ENCODE measurements at places on chromosomes 1 and 21. TPM values are rescaled to one million over a fixed set of nuclear protein-coding genes. Genes with fewer than 3 reads are reported as not detected.

- no peak overlapping the region for H3K27ac ChIP-seq
- no peak for DNase-seq
- no peaks in the 10 kb centered on the region for H3K4me1 ChIP-seq
- H3K27me3 ChIP-seq, result no peaks in the 10 kb centered on the region
- no peaks in the 10 kb centered on the region for H3K36me3 ChIP-seq
Observed at GRCh38 chr21:28669321-28669720, 323.4 kb downstream of the LTN1 start.

GRCh38 chr1:230043081-230043480 is 24.0 kb upstream of the GALNT2 start:
- H3K4me1 ChIP-seq, result no peaks in the 10 kb centered on the region
- no peak for DNase-seq
- no peak overlapping the region for H3K27ac ChIP-seq
- H3K27me3 ChIP-seq, result no peaks in the 10 kb centered on the region

- H3K4me1 ChIP-seq, result no peaks in the 10 kb centered on the region
- H3K27ac ChIP-seq, result no peak overlapping the region
- H3K4me3 ChIP-seq, result no peak overlapping the region
- no peak for DNase-seq
- no peaks in the 10 kb centered on the region for H3K36me3 ChIP-seq
Observed at GRCh38 chr1:204868340-204868700, 2.3 kb upstream of the NFASC start.

- H3K27me3 ChIP-seq, result no peaks in the 10 kb centered on the region
- no peak overlapping the region for H3K27ac ChIP-seq
- DNase-seq, result no peak
- H3K36me3 ChIP-seq, result no peaks in the 10 kb centered on the region
- H3K4me1 ChIP-seq, result peaks cover 7% of the 10 kb centered on the region
Observed at GRCh38 chr1:41236781-41237180, 5.3 kb downstream of the SCMH1 start.

DNA sequence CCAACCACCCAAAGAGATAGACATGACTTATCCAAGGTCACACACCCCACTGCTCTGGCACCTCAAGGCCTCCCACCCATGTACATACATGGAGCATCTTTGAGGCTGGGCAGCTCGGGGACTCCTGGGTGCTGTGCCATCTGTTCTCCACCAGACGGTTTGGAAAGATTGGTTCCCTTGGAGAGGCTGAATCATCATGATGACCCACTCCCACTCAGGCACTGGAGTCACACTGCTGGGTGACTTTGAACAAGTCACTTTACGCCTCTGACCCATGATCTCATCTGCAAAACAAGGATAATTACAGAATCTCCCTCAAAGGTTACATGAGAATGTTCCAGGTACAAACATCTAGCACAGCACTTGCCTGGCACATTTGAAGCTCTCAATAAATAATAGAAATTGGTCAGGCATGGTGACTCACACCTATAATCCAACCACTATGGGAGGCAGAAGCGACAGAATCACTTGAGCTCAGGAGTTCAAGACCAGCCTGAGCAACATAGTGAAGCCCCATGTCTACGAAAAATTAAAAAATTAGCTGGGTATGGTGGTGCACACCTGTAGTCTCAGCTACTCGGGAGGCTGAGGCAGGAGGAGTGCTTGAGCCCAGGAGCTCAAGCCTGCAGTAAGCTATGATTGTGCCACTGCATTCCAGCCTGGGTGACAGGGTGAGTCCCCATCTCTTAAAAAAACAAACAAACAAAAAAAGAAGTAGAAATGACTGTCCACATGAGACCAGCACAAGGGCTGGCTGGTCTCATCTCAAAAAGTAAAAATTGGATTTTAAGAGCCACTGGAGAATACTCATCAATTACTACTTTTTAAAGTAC is 74.9 kb downstream of the RRAGC start:
- no peaks in the 10 kb centered on the region for H3K27me3 ChIP-seq
- DNase-seq, result no peak
- H3K36me3 ChIP-seq, result no peaks in the 10 kb centered on the region

- no peak for DNase-seq
- H3K27ac ChIP-seq, result no peak overlapping the region
- H3K4me1 ChIP-seq, result no peaks in the 10 kb centered on the region
- H3K27me3 ChIP-seq, result no peaks in the 10 kb centered on the region
- H3K36me3 ChIP-seq, result no peaks in the 10 kb centered on the region
Observed at GRCh38 chr21:16177532-16177931, 447.8 kb downstream of the USP25 start.

Gene CLCA4
- 0.13 TPM for total RNA-seq

DNA sequence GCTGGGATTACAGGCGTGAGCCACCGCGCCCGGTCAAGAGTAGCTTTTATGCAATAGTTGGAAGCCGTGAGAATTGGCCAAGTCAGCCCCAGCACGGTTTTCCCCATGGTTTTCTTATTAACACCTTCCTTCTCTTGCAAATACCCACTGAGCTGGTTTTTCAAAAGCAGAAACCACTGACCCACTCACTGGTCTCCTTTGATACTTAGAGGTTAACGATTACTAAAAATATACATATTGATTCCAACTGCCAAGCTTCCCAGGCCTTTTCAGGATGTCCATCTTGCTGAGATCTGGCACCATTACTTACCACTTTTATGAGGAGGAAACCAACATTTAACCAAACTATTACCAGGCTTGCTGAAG is 25.9 kb upstream of the TARDBP start:
- no peak for DNase-seq
- no peaks in the 10 kb centered on the region for H3K27me3 ChIP-seq
- no peaks in the 10 kb centered on the region for H3K4me1 ChIP-seq
- H3K27ac ChIP-seq, result no peak overlapping the region
- no peaks in the 10 kb centered on the region for H3K36me3 ChIP-seq

GRCh38 chr21:41774467-41775148 is 7.8 kb upstream of the RIPK4 start:
- peak; percentile 3 for DNase-seq
- no peaks in the 10 kb centered on the region for H3K4me1 ChIP-seq
- H3K27ac ChIP-seq, result no peak overlapping the region
- H3K4me3 ChIP-seq, result no peak overlapping the region

DNA sequence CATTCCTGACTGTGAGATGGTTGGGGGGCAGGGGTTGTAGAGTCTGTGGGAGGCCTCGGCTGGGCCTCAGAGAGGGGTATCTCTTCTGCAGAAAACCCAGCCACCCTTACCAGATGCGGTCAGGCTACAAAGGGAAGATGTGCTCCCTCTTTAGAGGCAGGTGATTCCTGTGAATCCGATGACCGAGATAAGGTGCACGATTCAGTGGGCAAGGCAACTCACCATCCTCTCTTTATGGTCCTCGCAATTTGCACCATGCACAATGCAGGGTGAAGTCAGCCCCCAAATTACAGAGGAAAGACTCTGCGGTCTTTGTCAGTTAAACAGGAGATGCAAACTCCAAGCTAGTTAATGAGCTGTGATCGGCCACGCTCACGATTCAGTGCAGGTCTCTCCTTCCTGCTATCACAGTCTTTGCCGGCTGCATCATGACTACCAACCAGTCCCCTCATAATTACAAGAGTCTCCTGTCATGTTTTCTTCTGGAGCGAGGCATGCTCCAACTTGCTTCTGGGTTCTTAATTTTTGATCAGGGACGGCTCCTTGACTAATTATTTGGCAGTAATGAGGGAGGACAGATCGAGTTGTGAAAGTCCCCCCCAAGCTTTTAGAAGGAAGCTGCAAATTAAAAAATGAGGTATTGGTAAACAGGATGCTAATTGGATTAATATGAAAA is 12.5 kb downstream of the TP73 start:
- H3K27ac ChIP-seq, result no peak overlapping the region
- H3K4me3 ChIP-seq, result no peak overlapping the region
- peak; percentile 14 for DNase-seq
- H3K36me3 ChIP-seq, result no peaks in the 10 kb centered on the region
- H3K27me3 ChIP-seq, result no peaks in the 10 kb centered on the region
- H3K4me1 ChIP-seq, result no peaks in the 10 kb centered on the region

GRCh38 chr1:34736692-34737091 is 18.2 kb upstream of the GJB5 start:
- no peak overlapping the region for H3K4me3 ChIP-seq
- H3K36me3 ChIP-seq, result no peaks in the 10 kb centered on the region
- no peaks in the 10 kb centered on the region for H3K4me1 ChIP-seq
- no peaks in the 10 kb centered on the region for H3K27me3 ChIP-seq
- no peak for DNase-seq

DNA sequence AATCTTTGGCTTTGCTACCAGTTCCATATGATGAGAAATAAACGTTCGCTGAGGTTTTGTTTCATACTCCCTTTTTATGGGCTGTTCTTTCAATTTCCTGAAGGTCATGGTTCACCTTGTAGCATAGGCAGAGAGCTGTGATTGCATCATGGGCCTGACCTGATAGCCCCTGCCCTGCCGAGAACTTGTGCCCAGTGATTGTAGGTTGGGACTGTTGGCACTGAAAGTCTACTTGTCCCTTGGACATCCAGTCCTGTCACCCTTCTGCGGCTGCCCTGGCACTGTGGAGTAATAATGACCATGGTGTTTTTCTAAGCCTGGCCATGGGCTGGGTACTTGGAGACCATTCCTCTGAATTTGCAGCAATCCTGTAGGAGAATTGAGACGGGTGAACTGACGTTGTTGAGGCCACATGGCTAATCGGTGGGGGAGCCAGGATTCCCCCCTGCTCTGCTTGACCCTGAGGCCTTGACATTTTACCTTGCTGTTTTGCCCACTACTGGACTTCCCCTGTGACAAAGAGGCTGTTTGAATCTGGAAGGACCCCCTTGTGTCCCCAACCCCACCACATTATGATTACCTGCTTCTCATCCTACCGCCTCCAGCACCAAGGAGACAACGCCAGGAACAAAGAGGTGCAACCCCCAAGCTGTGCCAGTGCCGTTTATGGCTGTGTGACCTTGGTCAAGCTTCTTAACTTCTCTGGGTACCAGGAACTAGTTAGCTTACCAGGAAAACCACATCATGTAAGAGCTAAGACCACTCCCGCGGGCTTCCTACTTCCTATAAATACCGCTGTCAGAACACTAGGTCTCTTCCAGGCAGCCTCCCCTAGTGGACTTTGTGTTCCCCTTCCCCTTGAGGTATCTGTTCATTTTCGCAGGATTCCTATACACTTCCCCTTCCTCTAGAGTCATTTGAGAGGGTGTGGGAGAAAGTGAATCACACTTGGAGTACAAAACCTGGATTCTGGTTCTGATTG is 23.4 kb downstream of the SESN2 start:
- peaks cover 9% of the 10 kb centered on the region for H3K36me3 ChIP-seq
- no peak for DNase-seq
- H3K27ac ChIP-seq, result no peak overlapping the region
- H3K4me1 ChIP-seq, result no peaks in the 10 kb centered on the region

DNA sequence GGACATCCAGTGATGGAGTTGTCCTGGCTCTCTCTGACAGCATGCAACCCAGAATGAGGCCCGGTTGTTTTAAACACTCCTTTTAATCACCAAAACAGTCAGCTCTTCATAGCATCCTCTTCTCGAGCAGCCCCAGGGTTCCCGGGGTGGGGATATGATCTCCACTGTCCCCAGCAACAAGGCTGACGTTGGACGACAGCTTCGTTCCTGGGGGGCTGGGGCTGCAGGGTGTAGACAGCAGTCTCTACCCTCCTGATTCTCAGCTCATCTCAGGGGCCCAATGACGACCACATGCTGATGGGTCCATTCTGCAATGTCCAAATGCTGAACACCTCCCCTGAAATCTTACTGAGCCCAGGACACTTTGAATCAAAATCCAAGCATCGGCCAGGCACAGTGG is 27.0 kb downstream of the TRIM11 start:
- no peak overlapping the region for H3K27ac ChIP-seq
- H3K4me3 ChIP-seq, result no peak overlapping the region

Gene MPL
- 0.18 TPM for total RNA-seq

Gene SH3BGR
- total RNA-seq, result 17.0 TPM

Gene SSR2
- 152 TPM for total RNA-seq

DNA sequence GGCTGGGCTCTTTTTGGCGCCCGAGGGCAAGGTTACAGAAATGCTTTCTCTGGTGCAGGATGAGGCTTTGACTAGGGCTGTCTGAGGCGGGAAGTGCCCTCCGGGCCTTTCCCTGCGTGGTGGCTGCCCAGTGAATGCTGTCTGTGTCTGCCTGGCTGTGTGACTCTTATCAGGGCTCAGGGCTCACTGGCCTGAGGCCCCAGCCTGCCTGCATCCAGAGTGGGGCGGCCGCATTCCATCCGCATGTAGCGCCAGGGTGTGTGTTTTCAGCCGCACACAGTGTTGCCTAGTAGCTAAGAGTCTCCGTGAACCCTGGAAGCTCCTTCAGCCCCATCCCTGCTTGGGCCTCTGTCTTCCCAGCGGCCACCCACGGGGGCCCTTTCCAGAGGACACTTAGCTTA is 59.1 kb downstream of the FAAP20 start:
- DNase-seq, result peak; percentile 74
- no peak overlapping the region for H3K4me3 ChIP-seq
- H3K27me3 ChIP-seq, result no peaks in the 10 kb centered on the region
- H3K27ac ChIP-seq, result no peak overlapping the region
- H3K4me1 ChIP-seq, result no peaks in the 10 kb centered on the region

DNA sequence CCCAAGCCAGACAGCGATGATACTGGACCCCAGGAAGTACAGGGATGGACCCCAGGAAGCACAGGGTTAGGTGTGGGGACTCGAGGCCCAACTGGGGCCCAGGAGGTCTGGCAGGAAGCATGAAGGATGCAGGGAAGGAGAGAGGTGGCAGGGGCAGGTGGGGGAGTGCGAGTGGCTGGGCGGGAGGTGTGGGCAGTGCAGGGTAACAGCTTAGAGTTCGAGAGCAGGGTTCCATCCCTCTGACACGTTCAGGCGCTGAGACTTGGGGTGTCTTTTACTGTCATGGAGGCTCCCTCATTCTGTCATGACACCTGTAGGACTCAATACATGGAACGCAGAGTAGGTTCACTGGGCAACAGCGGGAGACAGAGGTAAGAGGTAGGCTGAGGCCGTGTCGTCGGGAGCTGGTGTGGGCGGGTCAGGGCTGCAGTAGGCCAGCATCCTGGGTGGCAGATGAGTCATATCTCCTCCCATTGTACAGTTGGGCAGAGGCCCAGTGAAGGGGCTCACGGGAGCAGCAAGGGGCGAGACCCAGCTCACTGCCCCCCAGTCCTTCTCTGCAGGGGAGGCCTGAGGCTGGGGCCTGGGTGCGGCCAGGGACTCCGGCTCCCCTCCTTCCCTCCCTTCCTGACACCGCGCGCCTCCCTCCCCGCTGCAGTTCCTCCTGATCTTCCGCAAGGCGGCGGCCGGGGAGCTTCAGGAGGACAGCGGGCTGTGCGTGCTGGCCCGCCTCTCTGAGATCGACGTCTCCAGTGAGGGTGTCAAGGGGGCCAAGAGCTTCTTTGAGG is 11.6 kb upstream of the CTRC start:
- no peaks in the 10 kb centered on the region for H3K4me1 ChIP-seq
- H3K4me3 ChIP-seq, result no peak overlapping the region
- DNase-seq, result no peak
- no peaks in the 10 kb centered on the region for H3K27me3 ChIP-seq
- no peak overlapping the region for H3K27ac ChIP-seq

DNA sequence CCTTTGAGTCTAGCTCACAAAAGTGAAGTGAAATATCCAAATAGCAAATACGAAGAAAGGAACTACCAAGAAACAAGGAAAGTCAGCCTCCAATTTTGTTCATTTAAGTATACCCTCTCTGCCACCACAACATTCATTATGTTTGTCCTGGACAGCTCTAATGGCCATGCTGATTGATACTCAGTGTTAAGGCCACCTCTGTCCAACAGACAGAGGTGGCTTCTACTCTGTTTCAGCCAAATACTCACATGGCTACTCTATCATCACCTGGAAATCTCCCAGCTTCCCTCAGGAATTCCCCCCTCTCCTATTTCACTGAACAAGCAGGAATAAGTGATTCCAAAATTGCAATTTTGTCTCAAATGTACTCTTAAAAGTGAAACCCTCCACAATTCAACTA is 10.7 kb downstream of the APP start:
- peaks cover 3% of the 10 kb centered on the region for H3K4me1 ChIP-seq
- no peak for DNase-seq
- no peak overlapping the region for H3K4me3 ChIP-seq

Data from aorta (tissue), 5 donors.